Activated naive CD8-positive, alpha-beta T cell treated with anti-CD3 and anti-CD28 coated beads, Interleukin-2, amount 50 U/mL, for 24 hours (primary cell): ENCODE measurements at places on chromosomes 3 and 15.
A peak's percentile ranks its signal among the peaks of the same experiment; 100 is the strongest.

- DNase-seq: no peak
Measured at GRCh38 chr3:75985432-75985831, 200.1 kb upstream of the ZNF717 start.

GRCh38 chr15:34241376-34242330 lies 16.8 kb downstream of the EMC4 start:
- DNase-seq: no peak

GRCh38 chr3:72163809-72164634 lies 379.1 kb upstream of the PROK2 start:
- DNase-seq: no peak

DNA sequence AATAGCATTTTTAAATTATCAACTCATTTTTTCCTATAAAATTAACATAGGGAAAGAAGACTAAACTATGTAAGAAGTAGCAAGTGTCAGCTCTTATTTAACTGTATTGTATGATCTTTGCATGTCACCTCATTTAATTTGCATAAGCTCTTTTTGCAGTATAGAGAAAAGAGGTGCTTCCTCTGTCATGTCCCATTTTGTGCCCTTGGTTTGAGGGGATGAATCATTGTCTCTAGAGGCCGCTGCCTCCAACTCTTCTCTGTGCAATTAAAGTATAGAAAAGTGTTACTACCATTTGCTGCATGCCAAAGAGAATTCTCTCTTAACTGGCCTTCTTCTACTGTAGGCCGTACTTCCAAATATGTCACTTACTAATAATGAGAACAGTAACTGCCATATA lies 93.4 kb downstream of the LRRC28 start:
- DNase-seq: no peak

DNA sequence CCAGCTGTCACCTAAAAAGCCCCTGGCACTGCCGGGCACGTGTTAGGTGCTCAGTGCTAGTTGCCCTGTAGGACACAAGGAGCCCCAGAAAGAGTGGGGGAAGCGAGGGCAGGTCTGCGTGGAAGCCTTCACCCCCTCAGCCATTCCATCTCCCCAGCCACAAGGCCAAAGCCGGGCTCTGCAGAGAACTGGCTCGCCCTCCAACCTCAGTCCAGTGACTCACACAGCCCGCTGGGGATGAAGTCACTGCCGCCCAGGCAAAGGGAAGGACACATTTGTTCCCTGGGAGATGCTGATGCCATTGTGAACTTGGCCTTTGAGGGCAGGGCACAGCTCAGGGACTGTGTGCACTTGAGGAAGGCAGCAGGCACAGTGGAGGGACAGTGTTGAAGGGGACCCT lies 48.1 kb downstream of the IQSEC1 start:
- peak; percentile 44 for DNase-seq

DNA sequence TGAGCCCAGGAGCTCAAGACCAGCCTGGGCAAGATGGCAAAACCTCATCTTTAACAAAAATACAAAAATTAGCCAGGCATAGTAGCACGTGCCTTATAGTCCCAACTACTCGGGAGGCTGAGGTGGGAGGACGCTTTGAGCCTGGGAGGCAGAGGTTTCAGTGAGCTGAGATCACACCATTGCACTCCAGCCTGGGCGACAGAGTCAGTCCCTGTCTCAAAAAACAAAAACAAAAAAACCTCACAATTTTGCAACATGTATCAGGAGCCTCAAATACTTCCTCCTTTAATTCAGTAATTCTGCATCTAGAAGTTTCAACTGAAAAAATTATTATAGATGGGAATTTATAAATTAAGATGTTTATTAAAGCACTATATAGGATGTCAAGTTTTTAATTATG lies 1.1 kb downstream of the MRPL47 start:
- DNase-seq: no peak

DNA sequence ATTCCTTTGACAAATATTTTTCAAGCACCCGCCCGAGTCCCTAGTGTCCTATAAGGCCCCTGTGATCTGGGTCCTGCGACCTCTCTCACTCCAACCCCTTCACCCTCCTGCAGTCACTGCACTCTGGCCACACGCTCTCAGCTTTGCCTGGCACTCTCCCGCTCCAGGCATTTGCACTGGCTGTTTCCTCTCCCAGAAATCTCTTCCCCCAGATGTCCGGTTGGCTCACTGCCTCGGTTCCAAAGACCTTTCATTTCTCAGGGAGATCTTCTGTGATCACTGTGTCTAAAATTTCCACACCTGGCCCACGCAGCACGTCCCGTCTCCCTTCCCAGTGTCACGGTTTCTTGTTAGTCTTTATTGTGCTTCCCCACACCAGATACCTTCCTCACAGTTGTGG lies 97.4 kb downstream of the WNT7A start:
- no peak for DNase-seq

DNA sequence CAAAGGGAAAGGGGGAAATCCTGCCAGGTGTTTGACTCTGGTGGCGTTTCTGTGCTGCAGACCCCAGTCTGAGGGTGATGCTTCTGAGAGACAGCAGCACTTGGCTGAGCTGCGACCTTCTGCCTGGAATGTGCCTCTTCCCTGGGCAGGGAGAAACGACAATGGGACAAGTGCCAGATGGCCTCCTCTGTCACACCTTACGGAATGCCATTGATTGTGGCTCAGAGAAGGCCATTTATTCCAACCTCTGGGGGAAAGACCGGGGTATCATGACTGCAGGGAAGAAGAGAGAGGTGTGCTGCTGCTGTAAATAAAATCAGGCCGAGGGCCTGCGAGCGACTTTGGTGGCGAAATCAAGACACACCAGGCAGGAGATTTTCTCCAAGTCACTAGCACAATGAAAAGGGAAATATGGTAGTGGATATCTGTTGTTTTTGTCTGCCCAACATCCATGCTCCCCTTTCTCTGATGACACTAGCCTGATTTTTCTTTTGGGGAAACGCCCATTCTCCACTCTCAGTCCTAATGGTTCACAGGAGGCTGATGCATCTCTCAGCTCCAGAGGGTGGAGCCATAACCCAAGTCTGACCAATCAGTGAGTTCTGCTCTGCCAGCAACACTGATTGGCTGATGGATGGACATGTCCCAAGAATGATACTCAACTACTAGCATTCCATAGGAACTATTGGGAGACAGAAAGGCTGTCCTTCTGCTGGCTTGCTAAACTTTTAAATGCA lies 336.1 kb downstream of the FOXP1 start:
- no peak for DNase-seq

GRCh38 chr3:64228110-64228509 lies 2.8 kb upstream of the PRICKLE2 start:
- DNase-seq: no peak

DNA sequence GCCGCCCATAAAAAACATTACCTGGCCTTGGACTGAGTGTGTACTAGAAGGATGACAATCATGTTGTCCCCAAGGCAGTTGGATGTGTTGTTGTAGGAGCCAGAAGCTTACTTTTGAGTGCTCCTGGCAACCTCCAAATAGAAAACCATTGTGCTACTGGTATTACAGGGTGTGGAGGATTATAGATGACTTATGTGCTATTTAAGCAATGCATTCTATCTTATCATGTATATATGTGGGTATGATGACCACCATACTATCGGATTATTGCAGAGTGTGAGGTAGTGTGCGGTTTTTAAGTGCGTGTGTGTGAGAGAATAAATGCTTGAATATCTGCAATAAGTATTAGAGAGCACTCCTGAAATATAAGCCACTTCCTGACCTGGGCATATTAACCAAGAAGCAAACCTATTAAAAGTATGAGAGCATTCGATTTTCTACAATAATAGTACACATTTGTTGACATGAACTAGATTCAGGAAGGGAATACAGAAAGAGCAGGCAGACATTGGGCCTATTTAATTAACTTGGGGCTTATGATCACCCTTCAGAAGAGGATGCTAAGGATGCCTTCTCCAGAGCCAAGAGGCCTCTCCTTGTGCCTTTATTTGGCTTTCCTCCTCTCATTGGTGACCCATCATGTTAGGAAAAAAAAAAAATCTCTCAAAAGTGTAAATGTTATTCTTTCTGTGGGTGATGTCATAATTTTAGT lies 11.7 kb upstream of the MBNL1 start:
- no peak for DNase-seq

DNA sequence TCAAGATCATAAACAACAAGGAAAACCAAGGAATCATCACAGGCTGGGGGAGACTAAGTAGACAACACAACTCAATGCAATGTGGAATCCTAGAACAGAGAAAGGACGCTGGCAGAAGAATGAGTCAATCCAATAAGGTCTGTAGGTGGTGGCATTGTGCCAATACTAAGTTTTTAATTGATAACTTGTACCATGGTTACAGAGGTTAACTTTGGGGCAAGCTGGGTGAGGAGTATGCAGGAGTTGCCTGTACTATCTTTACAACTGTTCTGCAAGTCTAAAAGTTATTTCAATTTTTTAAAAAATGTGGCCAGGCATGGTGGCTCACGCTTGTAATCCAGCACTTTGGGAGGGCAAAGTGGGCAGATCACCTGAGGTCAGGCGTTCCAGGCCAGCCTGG lies 46.2 kb downstream of the RORA start:
- no peak for DNase-seq

DNA sequence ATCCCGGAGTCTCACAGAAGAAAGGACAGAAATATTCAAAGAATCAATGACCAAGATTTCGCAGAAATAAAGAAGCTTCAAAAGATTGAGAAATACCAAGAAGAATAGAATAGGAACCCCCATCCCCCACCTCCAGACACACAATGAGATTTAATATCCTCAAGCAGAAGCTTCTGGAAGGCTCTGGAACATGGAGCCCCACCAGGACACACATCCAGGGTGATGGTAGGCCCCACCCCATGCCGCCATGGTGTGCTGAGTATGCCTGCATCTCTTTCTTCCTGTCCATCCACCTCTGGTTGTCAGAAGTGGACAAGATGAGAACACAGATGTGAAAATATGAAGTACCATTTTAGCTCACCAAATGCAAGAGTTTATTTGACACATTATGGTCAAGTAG lies 19.3 kb downstream of the PRR23E start:
- no peak for DNase-seq

DNA sequence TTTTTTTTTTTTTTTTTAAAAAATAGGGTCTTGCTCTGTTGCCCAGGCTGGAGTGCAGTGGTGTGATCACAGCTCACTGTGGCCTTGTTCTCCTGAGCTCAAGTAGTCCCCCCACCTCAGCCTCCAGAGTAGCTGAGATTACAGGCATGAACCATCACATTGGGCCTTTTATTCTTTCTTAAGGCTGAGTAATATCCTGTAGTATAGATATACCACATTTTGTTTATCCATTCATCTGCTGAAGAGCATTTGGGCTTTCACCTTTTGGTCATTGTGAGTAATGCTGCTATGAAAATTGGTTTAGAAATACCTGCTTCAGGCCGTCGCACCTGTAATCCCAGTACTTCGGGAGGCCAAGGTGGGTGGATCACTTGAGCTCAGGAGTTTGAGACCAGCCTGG lies 42.6 kb downstream of the PAQR5 start:
- no peak for DNase-seq

DNA sequence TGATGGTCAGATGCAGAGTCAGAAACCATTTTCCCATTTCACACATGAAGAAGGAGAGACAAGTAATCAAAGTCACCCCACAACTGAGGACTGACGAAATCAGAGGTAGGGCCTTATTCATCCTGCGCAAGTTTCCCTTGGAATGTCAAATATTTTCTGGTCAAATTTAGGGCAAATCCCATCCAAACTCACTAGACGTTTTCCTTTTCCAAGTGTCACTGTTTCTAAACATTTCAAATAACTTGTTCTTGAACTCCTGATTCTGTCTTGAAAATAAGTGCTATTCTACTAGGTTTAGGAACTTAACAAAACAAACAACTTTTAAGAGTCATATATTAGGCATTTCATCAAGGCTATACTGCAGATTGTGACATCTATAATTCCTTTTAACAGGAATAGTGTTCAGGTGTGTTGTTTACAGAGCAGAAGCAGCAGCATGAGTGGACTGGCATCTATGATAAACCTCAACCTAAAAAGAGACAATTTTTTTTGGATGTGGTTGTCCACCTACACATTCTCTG lies 40.7 kb downstream of the SUMF1 start:
- no peak for DNase-seq

DNA sequence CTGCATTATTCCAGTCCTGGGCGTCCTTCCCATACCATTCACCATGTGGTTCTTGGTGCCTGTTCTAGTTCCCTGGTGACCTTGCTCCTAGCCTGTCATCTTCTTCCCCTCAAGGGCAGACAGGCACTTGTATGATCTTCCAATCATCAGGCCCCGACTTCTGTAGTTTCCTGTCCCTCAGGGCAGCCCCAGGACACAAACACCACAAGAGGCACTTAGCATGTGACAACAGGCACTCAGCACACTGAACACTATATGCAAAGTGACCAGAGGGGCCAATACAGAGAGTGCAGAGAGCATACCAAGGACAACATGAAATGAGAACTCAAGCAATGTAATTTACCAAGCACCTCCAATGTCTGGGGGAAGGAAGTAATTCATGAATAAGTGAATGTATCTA lies 17.9 kb downstream of the TMEM40 start:
- DNase-seq: no peak

DNA sequence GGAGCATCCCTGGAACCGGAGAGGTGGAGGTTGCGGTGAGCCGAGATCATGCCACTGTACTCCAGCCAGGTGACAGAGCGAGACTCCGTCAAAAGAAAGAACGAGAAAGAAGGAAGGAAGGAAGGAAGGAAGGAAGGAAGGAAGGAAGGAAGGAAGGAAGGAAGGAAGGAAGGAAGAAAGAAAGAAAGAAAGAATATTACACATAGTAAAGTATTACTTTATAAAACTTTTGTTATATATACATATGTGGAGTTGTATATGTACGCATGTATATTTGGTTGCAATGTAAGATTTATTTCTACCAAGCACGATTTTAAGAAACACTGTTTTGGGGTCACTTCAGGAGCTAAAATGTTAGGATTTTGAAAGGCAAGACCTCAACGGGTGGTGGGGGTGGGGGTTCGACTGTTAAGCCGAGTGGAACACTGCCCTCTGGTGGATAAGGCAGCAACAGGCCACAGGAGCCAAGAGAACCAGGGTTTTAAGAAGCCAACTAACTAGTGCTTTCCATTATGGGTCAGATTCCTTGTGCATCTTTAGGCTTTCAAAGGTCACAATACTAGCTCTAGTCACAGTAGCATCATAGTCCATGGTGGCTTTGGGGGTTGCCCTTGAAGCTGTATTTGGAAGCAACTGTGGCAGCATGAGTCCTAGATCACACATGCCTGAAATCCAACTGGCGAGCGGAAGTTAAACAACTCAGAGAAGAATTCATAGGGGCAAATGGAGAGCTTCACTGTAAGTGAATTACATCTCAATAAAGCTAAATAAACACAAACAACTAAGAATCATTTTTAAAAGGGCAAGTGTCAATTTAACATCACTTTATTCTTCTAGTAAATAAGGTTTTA lies 22.5 kb downstream of the GLB1 start:
- peak; percentile 74 for DNase-seq

- no peak for DNase-seq
Measured at GRCh38 chr3:135792174-135792573, 173.4 kb upstream of the PPP2R3A start.

DNA sequence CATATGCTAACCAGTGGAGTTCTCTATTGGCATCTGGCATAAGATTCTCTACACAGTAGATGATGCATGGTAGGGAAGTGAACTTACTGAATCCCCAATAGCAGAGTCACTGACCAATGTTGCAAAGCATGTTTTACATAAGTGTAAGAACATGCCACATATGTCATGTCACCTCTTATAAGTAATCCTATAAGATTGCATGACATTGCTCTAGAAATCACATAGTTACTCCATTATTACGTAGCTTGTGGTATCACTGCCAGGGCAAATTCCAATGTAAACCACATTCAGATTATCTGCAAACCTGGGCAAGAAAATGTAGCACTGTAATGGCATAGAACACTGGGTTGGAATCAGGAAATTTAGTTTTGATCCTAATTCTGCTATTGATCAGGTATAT lies 198.2 kb upstream of the UMPS start:
- DNase-seq: no peak
